ENCODE measurements at places on chromosomes 2 and 18.

DNA sequence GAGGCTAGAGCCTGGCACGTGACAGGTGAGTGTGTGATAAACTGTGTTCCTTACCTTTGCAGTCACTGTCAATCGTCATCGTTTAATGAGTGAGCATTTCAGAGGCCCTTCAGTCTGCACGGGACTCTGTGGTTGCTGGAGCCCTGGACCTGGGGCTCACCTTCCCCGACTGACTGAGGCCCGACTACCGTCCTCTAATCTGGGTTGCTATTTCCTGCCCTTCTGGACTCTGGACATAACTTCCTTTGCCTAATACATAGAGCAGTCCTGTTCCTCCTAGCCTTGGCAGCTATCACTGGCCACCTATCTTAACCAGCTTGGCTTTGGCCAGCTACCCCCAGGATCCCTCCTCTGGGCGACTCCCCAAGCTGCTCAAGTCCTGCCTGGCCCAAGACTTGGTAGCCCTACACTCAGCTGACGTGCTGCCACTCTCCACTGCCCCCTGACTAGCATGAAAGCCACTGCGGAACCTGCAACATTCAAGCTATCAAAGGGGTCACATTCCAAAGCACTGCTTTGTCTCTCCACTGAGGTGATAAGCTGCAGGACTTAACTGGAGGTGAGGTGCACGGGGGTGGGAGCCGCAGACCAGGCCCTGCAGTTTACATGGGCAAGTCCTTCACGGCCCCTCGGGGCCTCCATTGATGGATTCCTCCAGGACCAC is 11.1 kb upstream of the RAB17 start:
- DNase-seq: no peak

GRCh38 chr2:28543316-28544035 is 47.6 kb downstream of the PLB1 start:
- no peak for DNase-seq

DNA sequence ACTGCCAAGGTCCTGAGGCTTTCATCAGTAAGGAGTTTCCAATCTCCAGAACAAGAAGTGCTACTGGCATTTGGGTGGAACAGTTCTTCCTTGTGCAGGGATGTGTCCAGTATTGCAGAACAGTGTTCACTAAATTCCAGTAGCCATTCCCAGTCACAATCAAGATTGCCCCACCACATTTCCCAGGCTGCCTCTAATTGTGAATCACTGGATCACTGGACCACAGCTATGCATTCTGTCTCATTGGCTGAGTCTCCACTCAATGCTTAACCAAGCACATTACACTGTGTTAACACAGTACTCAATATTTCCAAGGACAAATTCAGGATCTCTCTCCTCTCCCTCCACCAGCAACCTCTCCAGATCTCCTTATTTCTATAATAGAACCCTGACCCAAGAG is 160.2 kb upstream of the CCDC150 start:
- peak; percentile 72 for DNase-seq

DNA sequence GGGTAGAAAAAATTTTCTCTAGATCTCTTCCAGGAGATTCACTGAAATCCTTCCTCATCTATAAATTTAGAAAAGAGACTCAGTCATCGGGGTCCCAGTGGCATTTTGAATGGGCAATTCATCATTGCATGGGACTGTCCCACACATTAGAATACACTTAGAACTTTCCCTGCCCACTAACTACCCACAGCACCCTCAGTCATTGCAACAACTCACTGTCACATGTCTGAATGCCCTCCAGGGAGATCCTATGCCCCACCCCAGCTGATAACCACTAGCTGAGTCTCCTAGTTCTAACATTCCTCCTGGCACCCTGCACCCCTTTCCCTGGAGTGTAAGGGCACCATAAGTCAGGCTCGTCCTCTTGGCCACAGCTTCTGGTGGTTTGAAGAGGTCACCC is 89.6 kb downstream of the INSIG2 start:
- DNase-seq: no peak

GRCh38 chr18:65749841-65750240 is 971 bp upstream of the CDH7 start:
- DNase-seq: no peak

- no peak for DNase-seq
Observed at GRCh38 chr18:8994603-8995002, 107.9 kb upstream of the NDUFV2 start.

GRCh38 chr2:47040651-47041050 is 114.5 kb downstream of the STPG4 start:
- DNase-seq: no peak

DNA sequence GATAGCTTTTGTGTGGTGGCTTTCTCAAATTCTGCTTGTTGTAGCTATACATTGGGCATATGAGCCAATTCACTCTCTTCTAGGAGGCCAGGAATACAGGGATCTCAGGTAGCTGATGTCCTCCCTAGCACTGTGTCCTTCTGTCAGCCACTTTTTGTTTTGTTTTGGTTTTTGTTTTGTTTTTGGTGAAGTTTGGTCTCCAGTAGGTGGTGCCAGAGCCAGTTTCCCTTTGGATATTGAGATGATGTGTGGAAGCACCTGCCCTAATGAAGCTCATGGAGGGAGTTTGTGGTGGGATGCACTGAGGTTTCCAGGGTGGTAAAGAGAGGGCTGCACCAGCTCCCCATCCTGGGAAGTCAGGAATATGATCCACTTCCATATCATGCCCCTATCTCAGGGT is 100.5 kb upstream of the VWC2L start:
- DNase-seq: peak; percentile 22

- no peak for DNase-seq
Observed at GRCh38 chr2:189556526-189556925, 24.1 kb downstream of the SLC40A1 start.

GRCh38 chr18:51211552-51211951 is 14.1 kb upstream of the MEX3C start:
- DNase-seq: peak; percentile 66

- DNase-seq: no peak
Observed at GRCh38 chr2:24190503-24190902, 15.7 kb downstream of the FAM228A start.

- DNase-seq: no peak
Observed at GRCh38 chr2:20684581-20685063, 17.7 kb downstream of the GDF7 start.

DNA sequence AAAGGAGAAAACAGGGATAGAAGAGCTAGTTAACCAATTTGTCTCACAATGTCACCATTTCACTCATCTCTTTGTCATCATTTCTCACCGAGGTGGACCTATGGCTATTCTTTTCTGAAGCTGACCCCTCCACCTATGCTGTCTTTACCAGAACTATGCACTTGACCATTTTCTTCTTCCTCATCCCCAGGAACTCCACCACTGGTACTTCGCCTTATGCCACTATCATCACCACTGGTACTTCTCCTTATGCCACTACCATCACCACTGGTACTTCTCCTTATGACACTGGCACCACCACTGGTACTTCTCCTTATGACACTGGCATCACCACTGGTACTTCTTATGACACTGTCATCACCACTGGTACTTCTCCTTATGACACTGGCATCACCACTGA is 745.8 kb upstream of the CHAC2 start:
- DNase-seq: no peak

DNA sequence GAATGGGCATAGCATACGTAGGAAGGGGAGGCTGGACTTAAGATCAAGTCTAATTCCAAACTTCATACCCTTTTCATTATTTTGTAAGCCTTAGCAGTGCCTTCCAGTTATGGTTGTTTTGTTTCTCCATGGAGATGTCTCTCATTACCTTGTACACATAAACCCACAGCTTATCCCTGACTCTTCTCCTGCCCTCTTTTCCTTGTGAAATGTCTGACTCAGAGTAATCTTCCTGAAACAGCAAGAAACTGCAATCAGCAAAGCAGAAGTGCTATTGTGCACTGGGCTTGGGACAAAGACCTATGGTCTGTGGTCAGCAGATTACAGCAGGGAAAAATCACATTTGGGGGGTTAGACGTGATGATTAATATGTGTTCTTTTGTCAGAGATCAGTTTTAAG is 176.7 kb downstream of the IKZF2 start:
- DNase-seq: peak; percentile 81

- DNase-seq: no peak
Observed at GRCh38 chr18:44028109-44028508, 652.6 kb upstream of the SETBP1 start.

- no peak for DNase-seq
Observed at GRCh38 chr2:97997784-97998392, 2.1 kb upstream of the TMEM131 start.

- no peak for DNase-seq
Observed at GRCh38 chr2:237293978-237294377, 120.0 kb downstream of the COL6A3 start.

- no peak for DNase-seq
Observed at GRCh38 chr18:9711361-9712129, 3.4 kb downstream of the RAB31 start.

- peak; percentile 74 for DNase-seq
Observed at GRCh38 chr2:181677912-181678586, 2.3 kb downstream of the NEUROD1 start.

DNA sequence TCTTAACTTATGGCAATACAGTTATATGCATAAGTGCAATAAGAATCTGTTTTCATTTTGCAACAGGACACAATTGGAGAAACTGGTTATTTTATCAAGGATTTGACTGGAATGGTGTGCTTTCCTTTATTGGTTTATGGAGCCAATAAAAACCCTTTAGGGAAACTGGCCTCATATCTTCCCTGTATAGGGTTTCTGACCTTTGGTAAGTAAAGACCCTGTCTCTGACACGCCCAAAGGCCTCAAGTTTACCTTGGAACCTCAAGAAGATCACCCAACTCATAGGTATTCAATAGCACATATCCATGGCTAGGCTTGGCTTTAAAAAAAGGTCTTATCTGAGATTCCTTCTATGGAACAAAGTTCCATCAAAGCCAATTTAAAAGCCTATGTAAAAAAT is 11.2 kb downstream of the HAAO start:
- no peak for DNase-seq

- peak; percentile 81 for DNase-seq
Observed at GRCh38 chr2:219369447-219369861, 18.3 kb downstream of the DNPEP start.

GRCh38 chr18:23924813-23925212 is 89.7 kb upstream of the TTC39C start:
- peak; percentile 47 for DNase-seq

DNA sequence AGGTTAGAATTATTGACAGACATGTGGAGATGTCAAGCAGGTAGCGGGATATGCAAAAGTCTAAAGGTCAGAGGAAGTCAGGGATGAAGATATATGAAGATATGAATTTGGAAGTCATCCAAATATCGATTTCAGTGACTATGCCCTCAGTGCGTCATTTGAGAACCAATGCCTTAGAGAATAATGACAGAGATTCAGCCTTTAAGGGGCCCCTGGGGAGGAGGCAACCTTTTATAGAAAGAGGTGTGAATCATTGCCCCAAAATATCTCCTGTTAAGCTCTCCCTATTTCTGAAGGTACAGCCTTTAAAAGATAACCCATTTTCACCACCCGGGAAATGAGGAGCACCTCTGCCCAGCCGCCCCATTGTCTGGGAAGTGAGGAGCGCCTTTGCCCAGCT is 223.4 kb downstream of the NCKAP5 start:
- DNase-seq: no peak

DNA sequence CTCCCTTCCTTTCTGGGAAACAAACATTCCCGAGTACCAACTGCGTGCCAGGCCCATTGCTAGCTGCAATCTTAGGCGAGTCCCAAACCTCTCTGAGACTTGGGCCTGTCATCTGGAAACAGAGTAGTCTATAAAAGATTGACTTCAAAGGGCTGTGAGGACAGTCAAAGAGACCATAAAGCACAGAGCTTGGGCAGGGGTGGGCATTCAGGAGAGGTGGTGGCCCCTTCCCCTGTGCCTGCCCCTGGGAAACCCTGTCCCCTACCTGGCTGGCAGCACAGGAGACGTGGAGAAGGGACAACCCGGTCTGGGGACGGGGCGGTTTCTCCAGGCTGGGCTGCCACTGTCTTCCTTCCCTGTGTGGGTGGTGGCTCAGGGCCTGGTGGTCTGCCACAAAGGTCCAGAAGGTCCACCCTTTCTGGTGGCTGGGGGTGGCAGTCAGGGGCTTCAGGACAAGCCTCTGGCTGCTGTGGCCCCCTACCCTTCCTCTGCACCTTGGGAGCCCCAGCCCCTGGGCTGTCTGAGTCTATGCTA is 33.9 kb upstream of the FOSL2 start:
- DNase-seq: no peak

DNA sequence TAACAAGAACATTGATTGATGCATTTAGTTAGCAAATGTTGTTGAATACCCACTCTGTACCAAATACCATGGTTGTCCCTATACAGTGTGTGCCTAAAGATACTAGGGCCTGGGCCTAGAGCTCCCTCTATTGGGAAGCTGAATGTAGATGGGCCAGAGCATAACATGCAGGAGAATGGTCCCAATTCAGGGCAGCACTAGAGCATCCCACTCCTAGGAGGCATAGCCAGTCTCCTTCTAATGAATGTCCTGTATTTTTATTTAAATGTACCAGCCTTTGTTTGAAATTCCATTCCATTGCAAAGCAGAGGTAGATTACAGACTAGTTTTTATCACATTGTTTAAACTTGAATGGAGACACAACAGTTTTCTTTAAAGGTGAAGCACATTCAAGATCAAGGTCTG is 90.6 kb downstream of the FEZ2 start:
- peak; percentile 78 for DNase-seq

- DNase-seq: peak; percentile 68
Observed at GRCh38 chr2:196170606-196171247, 651 bp downstream of the STK17B start.

DNA sequence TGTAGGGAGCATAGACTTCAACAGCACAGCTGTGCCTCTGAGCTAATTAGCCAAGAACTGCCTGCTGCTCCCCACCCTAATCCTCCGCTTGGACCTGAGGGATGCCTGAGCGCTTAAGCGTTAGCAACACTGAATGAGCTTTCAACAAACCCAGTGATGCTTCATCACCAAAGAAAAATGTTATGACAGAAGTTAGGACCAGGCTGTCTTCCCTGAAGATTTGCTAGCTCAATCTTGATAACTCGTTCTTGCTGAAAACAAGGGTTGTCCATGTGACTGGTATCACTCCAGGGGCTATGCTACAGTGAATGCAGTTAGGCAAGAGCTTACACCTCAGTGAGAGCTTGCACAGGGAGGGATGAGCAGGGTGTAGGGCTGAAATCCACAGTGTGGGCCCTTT is 190.7 kb upstream of the SIX2 start:
- no peak for DNase-seq

GRCh38 chr2:22826703-22827102 is 558.3 kb upstream of the KLHL29 start:
- DNase-seq: no peak

- no peak for DNase-seq
Observed at GRCh38 chr18:57775937-57776336, 27.2 kb downstream of the ATP8B1 start.

DNA sequence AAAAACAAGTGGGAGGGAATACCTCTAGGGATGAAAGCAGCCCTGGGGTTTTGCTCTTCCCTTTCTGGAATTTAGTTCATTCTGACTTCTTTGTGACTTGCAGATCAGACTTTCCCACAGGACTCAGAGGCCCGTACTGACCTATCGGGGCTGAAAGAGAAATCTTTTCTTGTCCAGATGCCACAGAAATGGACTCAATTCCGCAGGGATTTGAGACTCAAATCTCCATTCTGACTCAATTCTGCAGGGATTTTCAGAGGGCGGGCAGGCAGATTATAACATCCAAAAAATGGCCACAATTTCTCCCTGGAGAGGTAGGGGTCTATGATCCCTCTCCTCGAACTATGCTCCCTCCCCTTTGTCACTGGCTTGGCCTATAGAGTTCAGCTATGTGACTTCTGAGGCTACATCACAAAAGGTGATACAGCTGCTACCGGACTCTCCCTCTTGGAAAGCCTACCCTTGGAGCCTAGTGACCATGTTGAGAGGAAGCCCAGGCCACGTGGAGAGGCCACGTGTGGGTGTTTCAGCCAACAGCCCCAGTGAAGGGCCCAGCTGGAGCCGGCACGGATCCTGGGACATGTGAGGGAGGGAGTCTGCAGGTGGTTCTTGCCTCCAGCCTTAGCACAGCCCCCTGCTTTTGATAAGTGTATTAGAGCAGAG is 4.8 kb upstream of the EFHD1 start:
- DNase-seq: no peak

Data from mesenchymal stem cell (in vitro differentiated cells and primary cell).